A172 (cell line): ENCODE measurements at places on chromosomes 3 and 15. TPM values are rescaled to one million over a fixed set of nuclear protein-coding genes. Genes with fewer than 3 reads are reported as not detected.

GRCh38 chr3:31755926-31756658 lies 223.4 kb downstream of the STT3B start:
- no peak for DNase-seq

- DNase-seq = no peak
Observed at GRCh38 chr15:75544359-75544758, 34.8 kb downstream of the PTPN9 start.

The PTX3 gene
- 151 and 207 TPM in 2 replicates for total RNA-seq

The GPR149 gene
- not detected in 2 replicates for total RNA-seq
